ENCODE measurements at places on chromosomes 1 and 21.

DNA sequence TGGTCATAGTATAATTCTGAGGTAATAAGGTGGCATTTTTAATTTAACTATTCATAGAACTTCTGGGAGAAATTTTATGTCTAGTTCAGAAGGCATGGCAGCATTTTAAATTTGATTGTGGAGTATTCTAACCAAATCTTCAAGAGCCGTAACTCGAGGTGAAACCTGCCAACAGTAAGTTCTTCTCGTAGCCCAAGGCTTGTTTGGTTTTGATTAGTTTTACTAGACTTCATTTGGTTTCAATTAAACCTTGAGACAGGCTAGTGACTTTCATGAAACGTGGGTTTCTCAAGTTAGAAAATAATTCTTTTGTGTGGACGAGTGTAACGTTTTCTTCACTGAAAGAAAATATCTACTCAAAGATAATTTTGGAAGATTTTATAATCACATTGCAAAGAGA is 395.5 kb downstream of the USP25 start:
- DNase-seq = no peak

DNA sequence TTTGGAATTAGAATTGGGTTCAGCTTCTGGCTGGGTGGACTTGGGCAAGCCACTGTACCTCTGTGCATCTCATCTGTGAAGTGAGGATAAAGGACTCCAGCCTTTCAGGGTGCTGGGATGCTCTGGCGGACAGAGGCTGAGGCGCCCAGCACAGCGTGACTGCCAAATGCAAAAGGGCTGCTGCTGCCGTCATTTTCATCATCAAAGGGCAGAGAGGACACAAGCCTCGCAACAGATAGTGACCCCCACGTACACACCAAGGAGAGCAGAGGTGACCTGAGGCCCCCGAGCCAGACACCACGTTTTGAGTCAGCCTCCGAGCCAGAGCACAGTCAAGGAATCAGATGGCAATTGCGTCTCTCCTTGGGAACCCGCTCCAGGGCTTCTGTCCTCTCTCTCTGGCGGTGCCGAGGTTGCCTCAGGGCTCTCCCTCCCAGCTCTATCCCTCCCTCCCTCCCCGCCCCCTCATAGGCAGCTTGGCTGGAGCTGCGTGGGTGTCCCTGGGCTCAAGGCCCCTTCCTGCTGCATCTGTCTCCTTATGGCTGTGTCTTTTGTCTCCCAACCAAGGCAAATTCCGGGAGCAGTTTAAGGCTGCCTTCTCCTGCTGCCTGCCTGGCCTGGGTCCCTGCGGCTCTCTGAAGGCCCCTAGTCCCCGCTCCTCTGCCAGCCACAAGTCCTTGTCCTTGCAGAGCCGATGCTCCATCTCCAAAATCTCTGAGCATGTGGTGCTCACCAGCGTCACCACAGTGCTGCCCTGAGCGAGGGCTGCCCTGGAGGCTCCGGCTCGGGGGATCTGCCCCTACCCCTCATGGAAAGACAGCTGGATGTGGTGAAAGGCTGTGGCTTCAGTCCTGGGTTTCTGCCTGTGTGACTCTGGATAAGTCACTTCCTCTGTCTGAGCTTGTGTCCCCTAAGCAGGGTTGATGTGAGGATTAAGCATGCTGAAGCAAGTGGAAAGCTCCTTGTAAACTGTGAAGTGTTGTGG is 9.0 kb downstream of the HCRTR1 start:
- no peak for DNase-seq

DNA sequence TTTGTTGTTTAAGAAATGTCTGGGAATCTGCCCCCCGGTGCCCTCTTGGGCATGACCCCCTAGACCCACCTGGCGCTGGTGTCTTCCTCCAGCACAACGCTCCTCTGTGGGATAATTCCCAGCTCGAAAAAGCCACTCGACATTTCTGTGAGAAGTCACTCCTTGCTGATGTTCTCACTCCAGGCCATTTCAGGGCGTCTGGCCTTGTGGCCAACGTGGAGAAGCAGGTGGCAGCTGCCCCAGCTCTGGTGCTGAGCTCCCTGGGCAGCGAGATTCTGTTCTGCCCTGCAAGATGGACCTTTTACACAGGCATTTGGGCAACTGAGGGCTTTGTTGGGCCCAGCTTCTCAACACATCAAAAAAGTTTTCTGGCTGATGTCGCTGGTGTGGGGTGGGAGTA is 147.7 kb upstream of the WNT4 start:
- no peak for DNase-seq

DNA sequence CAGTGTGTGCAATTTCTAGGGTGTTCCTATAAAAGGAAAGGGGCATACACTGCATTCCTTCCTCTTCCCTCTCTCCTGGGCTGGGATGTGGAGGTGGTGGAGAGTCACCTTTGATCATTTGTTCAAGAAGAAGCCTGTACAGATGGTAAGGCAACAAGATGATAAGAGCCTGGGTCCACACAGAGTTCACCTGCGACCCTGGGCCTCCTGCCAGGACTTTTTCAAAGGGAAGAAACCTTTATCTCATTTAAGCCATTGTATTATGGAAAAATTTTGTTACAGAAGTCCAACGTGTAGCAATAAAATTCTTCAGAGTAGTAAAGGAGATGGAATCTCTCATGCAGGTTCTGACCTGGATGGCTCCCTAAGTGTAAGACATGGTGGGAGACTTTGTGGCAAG is 189.1 kb downstream of the MIS18A start:
- no peak for DNase-seq

DNA sequence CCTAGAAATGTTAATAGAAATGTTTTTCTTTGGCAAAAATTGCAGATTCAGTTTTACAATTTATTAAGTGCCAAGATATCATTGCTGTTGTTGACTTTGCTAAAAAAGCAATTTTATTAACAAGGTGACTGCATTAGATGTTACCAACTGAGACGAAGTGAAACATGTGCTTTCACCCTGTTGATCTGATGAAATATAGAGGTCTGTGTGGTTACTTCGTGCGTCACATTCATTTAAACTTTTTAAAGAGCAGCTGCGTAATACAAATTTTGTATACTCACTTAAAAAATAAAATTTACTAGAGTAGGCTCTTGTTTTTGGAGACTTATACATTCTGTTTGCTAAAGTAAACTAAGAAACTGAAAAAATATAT is 465.7 kb downstream of the USP25 start:
- DNase-seq = no peak

DNA sequence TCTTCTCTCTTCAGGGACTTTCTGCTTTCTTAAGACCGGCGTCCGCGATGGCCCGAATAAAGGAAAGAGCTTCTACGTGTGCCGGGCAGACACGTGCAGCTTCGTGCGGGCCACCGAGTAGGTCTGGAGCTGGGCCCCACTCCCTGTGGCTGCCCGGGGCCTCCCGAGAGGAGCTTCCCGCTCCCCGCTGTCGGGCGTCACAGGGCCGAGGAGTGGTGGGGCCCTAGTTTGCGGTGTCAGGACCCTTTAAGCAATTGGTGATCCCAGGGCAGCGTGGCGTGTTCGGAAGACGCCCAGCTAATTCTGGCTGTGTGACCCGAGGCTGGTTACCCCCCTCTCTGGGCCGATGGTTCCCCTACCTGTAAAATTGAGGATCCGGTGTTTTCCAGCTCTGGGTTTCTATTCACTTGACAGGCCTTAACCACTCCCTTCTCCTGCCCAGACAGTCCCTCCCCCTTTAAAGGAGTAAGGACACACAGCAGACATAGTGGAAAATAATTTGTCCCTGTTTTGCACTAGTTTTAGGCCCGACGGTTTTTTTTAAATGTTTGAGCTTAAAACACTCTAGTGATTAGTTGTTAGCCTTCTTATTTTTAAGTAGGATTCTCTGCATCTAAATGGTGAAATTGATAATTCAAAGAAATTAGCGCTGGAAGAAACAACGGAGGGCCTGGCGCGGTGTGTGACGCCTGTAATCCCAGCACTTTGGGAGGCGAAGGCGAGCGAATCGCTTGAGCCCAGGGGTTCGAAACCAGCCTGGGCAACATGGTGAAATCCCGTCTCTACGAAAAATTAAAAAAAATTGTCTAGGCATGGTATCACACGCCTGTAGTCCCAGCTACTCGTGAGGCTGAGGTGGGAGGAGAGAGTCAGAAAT is 553 bp downstream of the TTF2 start:
- DNase-seq = peak; percentile 65

- no peak for DNase-seq
Measured at GRCh38 chr1:55826381-55827080, 611.4 kb upstream of the USP24 start.

- DNase-seq = peak; percentile 72
Measured at GRCh38 chr21:34889676-34890469, 159.2 kb downstream of the RUNX1 start.

DNA sequence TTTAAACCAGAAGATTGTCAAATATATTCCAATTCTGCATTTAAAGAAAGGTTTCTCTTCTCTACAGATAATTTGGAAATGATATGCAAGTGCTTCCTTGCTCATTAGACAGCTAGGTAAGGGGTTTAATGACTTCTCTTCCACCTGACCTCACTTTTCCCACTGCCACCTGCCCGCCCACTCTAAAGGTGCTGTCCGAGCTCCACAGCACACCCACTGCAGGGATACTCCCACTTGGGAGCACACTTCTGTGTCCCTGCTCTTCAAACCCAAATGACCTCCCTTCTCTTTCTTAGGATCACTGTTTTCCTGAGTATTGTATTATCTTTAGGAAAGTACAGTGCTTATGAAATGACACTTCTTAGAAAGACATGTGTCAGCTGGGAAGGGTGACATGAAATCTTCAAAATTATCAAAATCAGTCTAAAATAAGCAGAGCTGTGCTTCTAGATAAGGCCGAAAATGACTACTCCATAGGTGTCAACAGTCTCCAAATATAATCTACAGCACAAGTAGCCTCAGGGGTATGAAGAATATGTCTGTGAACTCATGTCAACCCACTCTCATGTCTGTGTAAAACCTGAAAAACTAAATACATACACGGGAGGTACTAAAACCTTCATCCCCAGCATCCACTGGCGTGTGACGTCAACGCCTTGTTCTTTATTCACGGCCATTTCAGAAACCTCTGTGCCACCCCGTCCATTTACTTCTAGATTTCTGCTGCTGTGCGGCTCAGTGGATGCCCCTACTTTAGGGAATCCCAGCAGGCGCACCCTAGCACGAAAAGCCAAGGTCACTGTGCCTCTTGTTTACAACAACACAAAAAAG is 71.0 kb downstream of the SLC45A1 start:
- DNase-seq = no peak

DNA sequence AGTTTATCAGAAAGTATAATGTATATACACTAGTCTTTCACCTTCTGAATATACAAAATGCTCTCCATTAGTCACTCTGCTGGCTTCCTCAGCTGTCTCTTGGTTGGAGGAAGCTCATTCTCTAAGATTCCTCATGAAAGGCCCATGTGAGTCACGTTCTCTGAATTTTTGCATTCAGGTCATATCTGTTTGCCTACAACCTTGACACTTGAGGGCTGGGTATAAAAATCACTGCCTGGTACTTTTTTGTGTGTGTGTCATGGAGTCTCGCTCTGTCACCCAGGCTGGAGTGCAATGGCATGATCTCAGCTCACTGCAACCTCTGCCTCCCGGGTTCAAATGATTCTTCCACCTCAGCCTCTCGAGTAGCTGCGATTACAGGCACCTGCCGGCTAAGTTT is 2.8 kb upstream of the GALNT2 start:
- DNase-seq = no peak

GRCh38 chr1:28126783-28127490 is 38.5 kb upstream of the EYA3 start:
- DNase-seq = no peak

DNA sequence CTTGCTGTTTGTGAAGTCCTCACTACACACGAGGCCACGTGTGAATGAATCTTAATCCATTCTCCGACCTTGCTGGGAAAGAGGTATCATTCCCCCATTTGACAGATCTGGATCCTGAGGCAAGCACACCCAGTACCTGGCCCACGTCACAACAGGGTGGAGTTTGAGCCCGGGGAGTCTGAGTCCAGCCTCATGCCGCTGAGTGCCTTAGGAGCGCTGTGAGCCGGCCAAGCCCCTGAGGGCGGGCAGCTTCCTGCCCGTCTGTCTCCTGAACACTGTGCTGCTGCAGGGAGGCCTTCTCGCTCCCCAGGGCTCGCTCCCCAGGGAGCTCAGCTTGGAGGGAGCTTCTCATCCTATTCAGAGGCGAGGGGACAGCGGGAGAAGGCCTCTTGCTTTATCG is 29.7 kb downstream of the SLC45A1 start:
- no peak for DNase-seq

GRCh38 chr1:201399352-201400126 is 415 bp upstream of the LAD1 start:
- DNase-seq = no peak

- DNase-seq = peak; percentile 60
Measured at GRCh38 chr1:160550572-160551034, 27.5 kb upstream of the SLAMF6 start.

DNA sequence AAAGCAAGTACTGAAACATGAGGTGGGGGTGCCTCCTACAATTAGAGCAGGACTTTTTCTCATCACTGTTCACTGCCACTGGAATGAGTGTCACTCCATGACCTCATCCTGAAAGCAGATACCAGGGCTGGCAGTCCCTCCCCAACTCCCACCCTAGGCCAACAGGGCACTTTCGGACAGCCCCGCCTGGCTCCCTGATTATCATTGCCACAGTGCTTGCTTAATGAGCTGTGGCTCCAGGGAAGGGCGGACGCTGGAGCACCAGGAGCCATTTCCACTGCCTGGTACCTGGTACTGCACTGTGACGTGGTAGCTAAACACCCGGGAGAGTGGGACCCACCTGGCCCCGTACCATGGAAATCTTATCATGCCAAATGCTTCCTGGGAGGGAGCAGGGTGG is 22.3 kb downstream of the SLC9A1 start:
- DNase-seq = no peak

GRCh38 chr1:33170351-33171274 is 11.2 kb downstream of the TRIM62 start:
- DNase-seq = no peak

DNA sequence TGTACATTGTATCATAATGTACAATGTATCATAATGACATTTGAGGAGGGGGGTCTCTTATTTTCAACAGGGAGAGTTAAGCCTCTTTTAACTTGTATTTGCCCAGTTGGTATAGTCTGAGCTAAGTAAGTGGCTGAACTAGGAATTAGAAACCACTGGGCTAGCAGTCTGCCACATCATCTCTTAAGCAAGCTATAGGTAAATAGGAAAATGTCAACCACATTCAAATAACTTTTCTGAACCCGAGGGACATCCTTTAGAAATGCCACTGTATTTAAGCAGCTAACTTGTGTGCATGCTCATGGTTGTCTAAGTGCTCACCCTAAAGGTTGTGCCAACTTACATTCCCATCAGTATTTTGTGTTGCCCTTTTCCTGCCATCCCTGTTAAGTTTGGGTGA is 35.5 kb upstream of the ASB17 start:
- DNase-seq = no peak

GRCh38 chr1:109617291-109617801 is 2.1 kb downstream of the GNAT2 start:
- peak; percentile 35 for DNase-seq

All from CD4-positive, alpha-beta T cell treated with Interleukin-21 for 1 hour (primary cell).